Left lung (tissue), 14 donors: ENCODE measurements at places on chromosomes 3 and 15. TPM values are rescaled to one million over a fixed set of nuclear protein-coding genes. Genes with fewer than 3 reads are reported as not detected.

- no peak for DNase-seq
Observed at GRCh38 chr15:74132681-74133651, 2.6 kb downstream of the ISLR2 start.

GRCh38 chr3:195337747-195338146 lies 66.8 kb upstream of the XXYLT1 start:
- no peak for DNase-seq

GRCh38 chr3:36957862-36958686 lies 13.2 kb upstream of the TRANK1 start:
- no peak for DNase-seq

ILDR1 gene
- polyA plus RNA-seq = 5.5 TPM

PIERCE2 gene
- 3.1 TPM for polyA plus RNA-seq
